SK-N-MC (cell line): ENCODE measurements at places on chromosomes 11 and 22.

DNA sequence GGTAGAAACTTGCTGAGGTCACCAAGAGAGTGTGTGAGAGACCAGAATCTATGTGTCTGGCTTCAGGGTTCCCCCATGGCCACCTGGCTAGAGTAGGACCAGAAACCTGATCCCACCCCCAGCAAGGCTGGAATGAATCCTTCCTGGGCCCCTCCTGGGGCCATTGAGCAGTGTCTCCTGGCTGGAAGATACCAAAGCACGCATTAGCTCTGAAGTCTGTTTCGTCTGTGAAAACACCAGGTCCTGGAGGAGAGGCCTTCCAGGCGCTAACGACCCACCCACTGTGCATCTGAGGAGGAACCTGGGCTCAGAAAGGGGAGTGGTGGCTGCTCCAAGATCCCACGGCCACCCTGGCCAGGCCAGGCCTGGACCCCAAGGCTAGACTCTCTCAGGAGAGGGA is 15.5 kb upstream of the TSKU start:
- no peak for DNase-seq

DNA sequence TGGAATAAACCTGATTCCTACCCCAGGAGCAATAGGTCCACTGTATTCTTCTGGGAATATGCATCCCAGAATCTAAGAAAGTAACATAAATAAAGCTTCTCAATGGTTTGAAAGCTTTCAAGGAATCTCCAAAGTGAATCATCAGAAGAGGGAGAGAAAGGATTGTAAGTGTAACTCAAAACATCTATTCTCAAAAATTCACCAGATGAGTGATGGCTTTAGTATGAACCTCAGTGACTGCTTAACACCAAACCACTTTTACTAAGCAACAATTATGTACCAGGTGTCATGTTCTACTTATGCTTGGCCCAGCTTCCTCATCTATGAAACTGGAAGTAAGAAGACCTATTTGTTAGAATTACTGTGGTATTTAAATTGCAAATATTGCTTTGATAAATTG is 7.4 kb downstream of the RAB38 start:
- no peak for DNase-seq

GRCh38 chr22:25027043-25027906 is 74.8 kb downstream of the KIAA1671 start:
- DNase-seq, result no peak

DNA sequence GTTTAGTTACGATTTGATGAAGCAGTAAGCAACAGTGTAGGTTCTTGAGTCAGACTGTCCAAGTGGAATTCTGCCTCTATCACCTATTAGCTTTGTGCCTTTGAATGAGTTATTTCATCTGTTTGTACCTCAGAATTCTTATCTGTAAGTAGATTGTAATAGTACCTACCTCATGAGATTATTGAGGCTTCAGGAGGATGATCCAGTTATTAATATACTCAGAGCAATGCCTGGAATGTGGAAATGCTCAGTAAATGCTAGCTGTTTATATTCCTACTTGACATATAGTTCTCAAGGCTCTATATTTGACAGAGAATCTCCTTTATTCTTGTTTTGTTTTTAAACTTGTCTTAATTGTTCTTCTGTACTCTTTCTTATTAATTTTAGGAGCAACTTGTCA is 70.1 kb downstream of the SFI1 start:
- no peak for DNase-seq

DNA sequence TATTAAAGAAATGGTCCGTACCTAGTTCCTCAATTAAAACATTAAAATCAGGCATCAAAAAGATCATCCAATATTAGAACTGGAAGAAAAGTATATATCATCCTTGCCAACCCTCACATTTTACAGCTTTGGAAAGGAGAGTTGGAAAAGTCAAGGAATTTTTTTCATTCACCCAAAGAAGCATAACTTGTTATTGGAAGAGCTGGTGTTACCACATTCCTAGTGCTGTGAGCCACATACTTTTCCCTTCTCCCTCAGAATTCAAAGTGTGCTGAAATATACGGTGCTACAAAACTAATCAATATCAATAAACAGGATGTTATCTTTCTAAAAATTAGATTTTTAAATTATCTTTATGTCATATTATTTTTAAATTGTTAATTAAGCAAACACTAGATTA is 202.1 kb upstream of the FAT3 start:
- no peak for DNase-seq

GRCh38 chr11:78740199-78741071 is 165.8 kb upstream of the NARS2 start:
- no peak for DNase-seq

DNA sequence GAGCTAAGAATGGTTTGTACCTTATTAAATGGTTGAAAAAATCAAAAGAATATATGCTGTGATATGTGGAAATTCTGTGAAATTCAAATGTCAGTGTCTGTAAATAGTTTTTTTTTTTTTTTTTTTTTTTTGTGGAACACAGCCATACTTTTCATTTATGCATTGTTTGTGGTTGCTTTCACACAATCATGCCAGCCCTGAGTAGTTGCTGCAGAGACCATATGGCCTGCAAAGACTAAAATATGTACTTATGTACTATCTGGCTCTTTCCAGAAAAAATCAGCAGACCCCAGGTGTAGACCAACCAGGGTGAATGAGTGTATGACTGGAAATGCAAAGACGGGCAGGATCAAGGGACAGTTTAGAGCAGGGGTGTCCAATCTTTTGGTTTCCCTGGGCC is 98.3 kb downstream of the PTPRJ start:
- no peak for DNase-seq

DNA sequence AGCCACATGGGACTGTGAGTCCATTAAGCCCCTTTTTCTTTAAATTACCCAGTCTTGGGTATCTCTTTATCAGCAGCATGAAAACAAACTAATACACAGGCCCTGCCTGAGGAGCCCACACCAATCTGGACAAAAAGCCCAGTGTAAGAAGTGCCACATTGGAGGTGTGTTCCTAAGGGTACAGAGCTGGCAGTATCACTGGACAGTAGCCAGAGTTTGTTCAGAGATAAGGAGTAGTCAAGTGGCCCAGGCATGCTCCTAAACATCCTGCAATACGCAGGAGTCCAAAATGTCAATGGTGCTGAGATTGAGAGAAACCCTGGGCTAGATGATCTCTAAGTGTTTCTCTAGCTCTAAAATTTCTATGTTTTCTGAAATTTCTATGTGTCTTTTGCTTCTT is 27.0 kb upstream of the POGLUT3 start:
- DNase-seq, result no peak

- DNase-seq, result peak; percentile 74
Measured at GRCh38 chr11:74641289-74641688, 48.9 kb downstream of the POLD3 start.

DNA sequence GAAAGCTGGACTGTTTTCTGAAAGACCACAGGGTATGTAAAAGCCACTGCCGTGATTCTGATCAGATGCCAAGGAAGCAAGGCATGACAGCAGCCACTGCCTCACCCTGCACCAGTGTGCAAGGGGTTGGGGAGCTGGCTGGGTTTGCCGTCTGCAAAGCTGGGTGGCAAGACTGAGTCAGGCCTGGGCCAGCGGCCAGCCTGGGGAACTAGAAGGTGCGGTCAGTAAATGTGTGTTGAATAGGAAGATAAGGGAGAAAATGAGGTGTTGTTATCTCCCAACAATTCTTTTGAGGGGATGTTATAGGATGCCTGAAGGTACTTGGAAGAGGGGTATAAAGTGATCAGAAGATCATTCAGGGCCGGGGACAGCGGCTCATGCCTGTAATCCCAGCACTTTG is 8.0 kb downstream of the VSTM5 start:
- no peak for DNase-seq

GRCh38 chr22:26660356-26660755 is 3.0 kb downstream of the MIAT start:
- DNase-seq, result no peak

- DNase-seq, result no peak
Measured at GRCh38 chr11:119538753-119539152, 115.8 kb upstream of the THY1 start.

DNA sequence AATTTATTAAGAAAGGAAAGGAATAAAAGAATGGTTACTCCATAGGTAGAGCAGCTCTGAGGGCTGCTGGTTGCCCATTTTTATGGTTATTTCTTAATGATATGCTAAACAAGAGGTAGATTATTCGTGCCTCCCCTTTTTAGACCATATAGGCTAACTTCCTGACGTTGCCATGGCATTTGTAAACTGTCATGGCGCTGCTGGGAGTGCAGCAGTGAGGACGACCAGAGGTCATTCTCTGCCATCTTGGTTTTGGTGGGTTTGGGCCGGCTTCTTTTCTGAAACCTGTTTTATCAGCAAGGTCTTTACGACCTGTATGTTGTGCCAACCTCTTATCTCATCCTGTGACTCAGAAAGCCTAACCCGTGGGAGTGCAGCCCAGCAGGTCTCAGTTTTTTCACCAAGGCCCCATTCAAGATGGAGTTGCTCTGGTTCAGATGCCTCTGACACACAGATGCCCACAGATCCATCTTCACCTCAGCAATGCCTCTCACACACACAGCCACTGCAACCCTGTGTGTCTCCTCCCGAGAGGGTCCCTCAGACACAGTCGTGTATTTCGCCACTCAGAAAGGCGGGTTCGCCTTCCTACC is 16.4 kb upstream of the JAM3 start:
- no peak for DNase-seq

GRCh38 chr11:18490319-18490718 is 34.7 kb downstream of the LDHAL6A start:
- no peak for DNase-seq

DNA sequence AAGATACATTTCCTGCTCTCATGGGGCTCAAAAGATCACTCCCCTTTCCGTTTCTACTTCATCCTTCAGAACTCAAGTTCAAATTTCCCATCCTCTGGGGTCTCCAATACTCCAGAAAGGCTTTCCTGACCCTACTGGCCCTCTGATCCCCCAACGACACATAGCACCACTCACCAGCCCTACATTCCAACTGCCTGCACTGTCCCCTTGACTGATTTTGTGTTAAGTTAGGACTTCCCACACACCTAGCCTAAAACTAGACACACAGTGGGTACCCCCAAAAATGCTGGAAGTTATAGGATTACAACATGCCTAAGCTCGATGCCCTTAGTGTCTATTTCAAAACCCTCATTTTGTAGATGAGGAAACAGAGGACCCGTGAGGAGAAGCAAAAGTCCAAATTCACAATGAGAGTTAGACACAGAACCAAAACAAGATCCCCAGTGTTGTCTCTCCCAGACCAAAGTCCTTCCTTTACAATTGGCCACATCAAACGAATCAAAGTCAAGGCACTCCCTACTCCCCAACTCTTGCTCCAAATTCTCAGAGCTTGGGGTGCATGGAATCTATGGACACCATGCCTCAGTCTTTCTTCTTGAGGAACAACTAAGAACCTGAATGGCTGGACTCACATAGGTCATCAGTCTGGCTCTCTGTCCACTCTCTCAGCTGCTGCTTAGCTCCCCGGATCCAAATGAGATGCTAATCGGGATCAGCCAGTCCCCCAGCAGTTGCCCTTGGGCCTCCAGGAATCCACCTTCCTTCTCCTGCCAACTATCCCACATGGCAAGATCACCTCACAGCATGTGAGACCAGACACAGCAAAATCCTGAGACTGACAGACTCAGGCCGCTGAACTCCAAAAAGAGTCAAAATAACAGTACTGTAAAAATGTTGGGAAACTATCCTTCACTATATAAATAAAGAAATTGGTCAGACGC is 1.7 kb downstream of the CLPB start:
- DNase-seq, result no peak

GRCh38 chr22:17267661-17268330 is 48.6 kb upstream of the ADA2 start:
- DNase-seq, result no peak

DNA sequence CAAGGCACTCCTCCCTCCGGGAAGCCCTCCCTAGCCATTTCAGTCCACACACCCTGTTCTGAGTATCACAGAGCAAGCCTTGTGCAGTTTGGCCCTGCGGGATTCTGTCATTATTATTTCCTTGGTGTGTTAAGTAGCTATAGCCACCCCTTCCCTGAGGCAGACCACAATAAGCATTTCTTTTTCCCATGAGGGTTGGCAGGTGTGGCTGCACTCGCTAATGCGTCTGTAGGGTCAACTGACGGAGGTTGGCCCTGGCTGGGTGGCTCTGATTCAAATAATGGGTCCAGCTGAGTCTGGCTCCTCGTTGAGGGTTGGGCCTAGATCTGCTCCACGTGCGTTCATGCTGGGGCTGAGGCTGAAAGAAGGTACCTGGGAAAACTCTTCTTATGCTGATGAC is 5.1 kb downstream of the F2 start:
- DNase-seq, result no peak

DNA sequence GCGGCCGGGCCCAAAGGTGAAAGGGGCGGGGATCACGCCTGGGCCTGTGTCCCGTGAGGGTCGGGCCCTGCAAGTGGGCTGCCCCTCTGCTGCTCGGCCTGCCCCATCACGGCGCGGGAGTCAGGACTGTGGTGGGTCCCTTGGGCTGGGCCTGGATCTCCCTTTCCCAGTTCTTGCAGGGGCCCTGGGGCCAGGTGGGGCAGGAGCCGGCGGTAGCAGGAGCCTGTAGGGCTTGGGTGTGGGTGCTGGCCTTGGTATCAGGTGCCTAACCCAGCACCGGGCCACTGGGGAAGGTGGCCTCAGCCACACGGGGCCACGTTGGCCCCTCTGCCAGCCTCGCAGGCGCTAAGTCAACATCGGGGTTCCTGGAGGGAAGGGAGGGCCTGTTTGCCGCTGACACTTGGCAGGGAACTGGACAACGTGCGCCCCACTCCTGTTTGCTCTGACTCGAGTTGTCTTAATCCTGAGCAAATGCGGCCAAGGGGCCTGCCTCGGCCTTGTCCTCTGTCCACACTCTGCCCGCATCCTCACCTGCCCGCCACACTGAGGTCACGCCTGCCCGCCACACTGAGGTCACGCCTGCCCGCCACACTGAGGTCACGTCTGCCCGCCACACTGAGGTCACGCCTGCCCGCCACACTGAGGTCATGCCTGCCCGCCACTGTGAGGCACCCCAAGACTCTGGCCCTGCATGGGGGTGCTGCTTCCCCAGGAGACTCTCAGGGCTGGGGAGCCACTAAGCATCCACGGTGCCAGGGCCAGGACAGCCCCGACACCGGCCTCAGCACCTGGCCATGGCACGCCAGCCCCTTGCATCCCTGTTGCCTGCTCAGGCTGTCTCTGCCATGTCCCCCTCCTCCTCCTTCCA is 14.2 kb upstream of the MUC5B start:
- DNase-seq, result no peak

GRCh38 chr11:121435551-121436511 is 16.3 kb upstream of the SORL1 start:
- DNase-seq, result no peak

- no peak for DNase-seq
Measured at GRCh38 chr22:20998411-20999336, 3.2 kb downstream of the THAP7 start.

DNA sequence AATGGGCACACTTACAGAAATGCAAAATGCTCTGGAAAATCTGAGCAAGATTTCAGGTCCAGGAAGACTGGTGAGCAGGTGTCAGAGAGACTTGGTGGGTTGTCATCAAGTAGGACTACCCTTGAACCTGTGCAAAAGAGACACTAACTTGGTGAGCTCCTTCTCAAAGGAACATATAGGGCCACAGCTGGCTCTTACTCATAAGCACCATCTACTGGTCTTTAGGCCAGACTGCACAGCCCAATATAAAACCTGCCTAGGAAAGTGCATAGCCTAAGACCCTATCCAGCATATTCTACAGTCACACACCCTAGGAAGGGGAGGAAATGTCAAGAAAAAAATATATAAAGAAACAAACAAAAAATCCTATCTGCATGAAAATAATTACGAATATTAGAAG is 18.2 kb upstream of the OR10W1 start:
- DNase-seq, result peak; percentile 32
